ENCODE measurements at places on chromosomes 5 and 9.

DNA sequence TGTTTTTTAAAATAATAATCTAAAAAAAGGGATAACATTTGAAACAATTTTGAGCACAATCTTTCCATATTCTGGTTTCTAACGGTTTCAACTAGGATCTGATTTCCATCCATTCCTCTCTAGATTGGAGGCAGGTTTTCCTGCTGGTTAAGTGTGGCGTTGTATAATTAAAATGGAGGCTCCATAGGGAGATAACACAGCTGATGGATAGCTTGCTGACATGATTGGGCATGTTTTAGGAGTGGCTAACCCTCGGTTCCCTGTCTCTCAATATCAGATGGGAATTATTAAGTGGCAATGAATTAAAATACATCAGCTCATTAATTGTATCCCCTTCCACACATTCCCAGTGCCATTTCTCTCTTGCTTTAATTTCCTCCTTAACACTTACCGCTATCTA is 209.0 kb downstream of the ALDH1A1 start:
- no peak for DNase-seq

DNA sequence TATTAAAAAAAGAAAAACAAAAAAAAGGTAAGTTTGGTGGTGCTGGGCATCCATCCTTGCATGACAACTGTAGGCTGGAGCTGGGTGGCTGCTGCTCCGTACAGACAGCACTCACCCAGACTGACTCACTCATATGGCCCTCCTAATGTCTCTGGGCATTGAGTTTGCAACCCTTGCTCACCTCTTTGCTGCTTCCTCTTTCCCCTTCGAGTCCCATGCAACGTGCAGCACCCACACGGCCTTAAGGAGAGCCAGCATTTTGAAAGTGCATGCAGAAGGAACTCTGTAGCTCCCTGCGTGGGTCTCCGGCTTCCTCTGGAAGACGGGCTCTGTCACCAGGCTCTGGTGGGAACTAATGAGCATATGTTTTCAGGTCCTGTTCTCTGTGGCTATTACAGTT is 60.5 kb upstream of the ENTREP1 start:
- no peak for DNase-seq

DNA sequence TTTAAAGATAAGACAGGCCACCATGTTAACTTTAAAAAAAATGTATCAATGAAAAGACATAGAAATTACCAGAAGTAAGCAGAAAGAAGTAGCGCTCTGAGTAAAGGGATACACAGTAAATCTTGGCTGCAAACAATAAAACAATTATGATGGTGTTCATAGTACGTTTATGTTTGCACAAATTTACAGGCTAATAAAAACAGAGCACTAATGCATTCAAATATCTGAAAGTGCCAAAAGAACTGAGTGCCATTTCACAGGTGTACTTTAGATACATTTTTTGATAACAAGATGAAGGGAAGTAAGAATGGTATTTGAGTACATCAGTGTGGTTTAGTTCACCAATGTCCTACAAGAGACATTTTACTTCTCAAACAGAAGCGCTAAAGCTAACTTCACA is 32.9 kb upstream of the ALDH1A1 start:
- no peak for DNase-seq

- no peak for DNase-seq
Observed at GRCh38 chr9:8571643-8572042, 772.1 kb upstream of the DMAC1 start.

GRCh38 chr5:93163010-93163663 is 417.9 kb downstream of the NR2F1-AS1 start:
- DNase-seq: no peak

DNA sequence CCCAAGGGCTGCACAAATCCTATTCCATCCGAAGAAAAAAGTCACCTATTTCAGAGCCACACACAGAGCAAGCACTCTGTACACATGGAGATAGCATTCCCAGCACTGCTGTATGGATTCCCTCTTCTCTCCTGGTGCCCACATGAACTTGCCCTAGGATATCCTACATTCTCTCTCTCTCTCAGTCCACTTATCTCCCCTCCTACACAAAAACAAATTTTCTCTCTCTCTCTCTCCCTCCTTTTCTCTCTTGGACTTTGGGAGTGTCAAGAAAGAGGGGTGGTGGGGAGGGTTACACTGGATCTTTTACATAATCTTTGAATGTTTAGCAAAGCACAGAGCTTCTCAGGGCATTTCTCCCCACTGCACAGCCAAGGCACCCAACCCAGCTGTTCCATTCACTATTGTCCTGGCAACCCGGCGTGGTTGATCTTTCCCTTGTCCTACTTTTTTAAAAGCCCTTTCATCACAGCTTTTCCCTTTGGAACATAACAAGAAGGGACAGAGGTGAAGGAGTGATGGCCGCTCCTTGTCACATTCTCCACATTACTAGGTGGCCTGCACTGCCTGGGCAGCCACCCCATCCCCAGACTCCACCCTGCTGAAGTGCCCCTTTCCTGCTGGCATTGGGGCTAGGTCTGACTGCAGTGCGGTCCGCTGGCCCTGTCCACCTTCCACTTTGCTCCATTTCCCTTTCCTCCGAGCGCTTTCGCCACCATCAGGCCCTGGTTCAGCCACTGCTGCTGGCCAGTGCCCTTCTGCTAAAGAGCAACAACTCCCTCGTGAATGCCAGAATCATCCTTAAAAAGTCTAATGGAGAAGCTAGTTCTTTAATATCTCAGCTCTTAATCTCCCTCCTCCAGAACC is 22.2 kb upstream of the SLC1A3 start:
- no peak for DNase-seq
